ENCODE measurements at places on chromosomes 12 and 14.

DNA sequence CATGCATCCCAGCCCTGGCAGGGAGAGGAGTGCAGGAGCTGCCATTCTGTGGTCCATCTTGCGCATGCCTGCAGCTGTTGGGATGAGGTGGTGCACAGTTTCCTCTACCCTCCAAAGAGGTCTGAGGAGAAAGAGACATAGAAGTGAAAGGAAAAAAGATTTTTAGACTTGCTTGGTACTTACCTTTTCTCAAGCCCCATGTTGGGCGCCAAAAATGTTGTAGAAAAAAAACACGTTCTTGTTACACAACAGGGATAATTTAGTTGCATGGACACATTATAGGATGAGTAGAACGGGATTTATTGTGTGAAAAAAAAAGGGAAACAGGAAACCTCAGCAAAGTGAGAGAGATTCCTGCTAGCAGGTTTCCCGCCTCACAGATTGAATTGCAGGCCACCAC, 244.4 kb upstream of the GARIN2 start:
- no peak for DNase-seq

DNA sequence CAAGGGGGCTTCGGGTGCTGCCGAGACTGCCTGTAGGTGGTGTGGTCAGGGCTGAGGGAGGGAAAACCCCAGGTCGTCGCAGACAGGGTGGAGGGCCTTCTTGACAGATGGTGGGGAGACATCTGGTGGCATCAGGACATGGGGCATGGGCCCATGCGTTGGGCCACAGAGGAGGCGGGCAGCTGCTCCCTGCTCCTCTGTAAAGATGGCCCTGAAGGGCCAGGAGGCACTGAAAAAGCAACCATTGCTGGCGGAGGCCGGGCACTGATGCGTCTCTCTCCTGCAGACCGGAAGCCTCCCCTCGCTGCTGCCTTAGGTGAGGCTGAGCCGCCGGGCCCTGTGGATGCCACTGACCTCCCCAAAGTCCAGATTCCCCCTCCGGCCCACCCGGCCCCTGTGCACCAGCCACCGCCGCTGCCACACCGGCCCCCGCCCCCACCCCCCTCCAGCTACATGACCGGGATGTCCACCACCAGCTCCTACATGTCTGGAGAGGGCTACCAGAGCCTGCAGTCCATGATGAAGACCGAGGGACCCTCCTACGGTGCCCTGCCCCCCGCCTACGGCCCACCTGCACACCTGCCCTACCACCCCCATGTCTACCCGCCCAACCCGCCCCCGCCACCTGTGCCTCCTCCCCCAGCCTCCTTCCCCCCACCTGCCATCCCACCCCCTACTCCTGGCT, 28.8 kb downstream of the CCNK start:
- no peak for DNase-seq

DNA sequence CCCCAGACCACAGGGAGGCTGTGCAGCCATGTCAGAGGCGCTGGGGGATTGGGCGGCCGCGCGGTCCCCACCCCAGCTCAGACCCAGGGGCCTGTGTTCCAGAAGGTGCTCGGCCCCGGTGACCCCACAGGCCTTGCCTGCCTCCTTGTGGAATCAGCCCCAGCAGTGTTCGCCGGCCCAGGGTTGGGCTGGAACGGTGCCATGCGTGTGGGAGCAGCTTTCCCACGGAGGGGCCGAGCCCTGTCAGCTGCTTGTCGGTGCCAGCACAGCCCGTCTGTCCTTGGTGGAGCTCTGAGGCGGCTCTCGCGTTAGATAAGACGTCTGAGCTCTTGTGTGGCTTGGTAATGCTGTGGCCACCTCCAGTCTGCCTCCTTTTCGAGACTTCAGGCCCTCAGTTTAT, 8.5 kb downstream of the ZFYVE21 start:
- no peak for DNase-seq

DNA sequence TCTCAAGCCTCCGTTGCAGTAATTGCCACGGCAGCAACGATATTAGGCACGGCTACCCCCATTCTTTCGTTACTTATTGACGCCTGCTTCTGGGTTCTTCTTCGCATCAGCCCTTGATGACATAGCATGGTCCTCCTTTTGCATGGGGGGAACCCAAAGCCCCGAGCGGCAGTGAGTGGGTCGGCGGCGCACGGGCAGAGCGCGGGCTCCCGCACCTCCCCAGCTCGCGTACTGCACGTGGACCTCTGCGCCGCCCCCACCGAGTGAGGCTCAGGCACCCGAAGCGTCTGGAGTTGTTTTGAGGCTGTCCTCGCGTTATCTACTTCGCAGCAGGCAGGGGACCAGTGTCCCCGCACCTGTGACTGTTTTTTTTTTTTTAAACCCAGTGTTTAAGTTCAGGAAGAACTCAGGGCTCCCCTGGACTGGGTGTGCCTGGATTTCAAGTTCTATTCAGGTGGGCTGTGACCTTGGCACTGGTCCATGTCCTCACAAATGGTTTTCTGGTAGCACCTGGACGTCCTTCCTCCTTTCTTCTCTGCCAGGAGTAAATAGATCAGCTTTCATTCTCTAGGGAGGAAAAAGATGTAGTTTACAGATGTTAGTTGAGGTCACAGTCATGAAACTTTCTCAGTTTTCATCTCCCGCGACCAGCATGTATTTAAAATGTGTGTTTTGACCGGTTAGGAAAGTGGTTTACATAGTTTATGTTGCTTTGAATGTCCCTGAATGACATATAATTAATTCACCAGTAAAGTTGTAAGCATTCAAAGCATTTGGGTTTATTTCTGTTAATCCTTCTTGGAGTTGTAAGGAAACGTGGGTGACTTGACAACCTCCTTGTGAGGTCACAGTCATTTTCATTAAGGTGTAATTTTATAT, 1.4 kb upstream of the FOXN4 start:
- no peak for DNase-seq

GRCh38 chr12:52032446-52032803, 18.8 kb upstream of the NR4A1 start:
- no peak for DNase-seq

GRCh38 chr12:78671295-78671694, 193.3 kb upstream of the SYT1 start:
- no peak for DNase-seq

- no peak for DNase-seq
Measured at GRCh38 chr14:74984236-74985027, 18.3 kb upstream of the EIF2B2 start.

GRCh38 chr12:13371797-13372196, 175.3 kb downstream of the EMP1 start:
- DNase-seq = no peak

DNA sequence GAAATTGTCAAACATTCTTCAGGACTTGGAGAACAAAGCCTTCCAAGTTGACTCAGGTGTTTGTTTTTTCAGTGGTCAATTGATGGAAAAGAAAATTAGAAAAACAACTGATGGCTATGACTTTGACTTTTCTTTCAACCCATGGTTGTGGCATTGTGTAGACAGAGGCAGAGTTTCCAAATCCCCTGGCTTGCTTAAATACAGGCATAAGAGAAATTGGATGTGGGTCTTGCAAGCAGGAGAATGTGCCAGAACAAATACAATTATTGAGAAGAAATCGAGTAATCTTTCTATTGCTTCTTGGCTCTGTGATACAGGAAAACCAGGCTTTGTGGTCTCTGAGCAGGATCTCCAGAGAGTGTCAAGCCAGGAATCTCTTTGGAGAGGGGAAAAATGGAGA, 40.9 kb upstream of the FRMD6 start:
- DNase-seq = no peak

All from BJ (cell line).